ENCODE measurements at places on chromosomes 2 and 18. TPM values are rescaled to one million over a fixed set of nuclear protein-coding genes. Genes with fewer than 3 reads are reported as not detected.

CAPN13 gene
- not detected for total RNA-seq

PDIA6 gene
- total RNA-seq: 361 TPM

DYNAP gene
- not detected for total RNA-seq

LRP1B gene
- 0.37 TPM for total RNA-seq

DES gene
- total RNA-seq: 0.73 TPM

VSNL1 gene
- total RNA-seq: 0.20 TPM

ACAA2 gene
- 55.1 TPM for total RNA-seq

RESP18 gene
- total RNA-seq: not detected

IL37 gene
- not detected for total RNA-seq

UCN gene
- total RNA-seq: 0.59 TPM

CYBRD1 gene
- 100 TPM for total RNA-seq

PDCL3 gene
- total RNA-seq: 12.5 TPM

CD8B gene
- total RNA-seq: not detected

Measured in subcutaneous preadipocyte (primary cell).